ENCODE measurements at places on chromosomes 3 and 15.
A peak's percentile ranks its signal among the peaks of the same experiment; 100 is the strongest.

DNA sequence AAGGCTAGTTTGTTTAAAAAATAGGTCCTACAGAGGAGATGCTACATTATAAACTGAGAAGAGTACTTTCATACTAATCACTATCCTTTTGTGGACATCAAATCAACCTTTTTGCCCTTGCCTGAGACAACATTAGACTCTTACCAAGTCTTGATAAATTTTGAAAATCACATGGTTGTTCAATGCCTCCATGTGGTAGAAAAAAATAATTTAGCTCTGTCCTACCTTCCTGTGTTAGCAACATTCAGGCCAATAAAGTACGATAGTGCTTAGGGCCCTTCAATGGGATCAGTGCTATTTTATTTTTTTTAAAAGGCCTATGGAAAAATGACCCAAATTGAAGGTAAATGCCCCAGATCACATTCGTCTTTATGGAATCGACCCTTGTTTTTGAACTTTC lies 5.0 kb upstream of the UBE2E1 start:
- DNase-seq, result peak; percentile 55

- DNase-seq, result no peak
Measured at GRCh38 chr3:61058836-61059235, 192.4 kb downstream of the FHIT start.

DNA sequence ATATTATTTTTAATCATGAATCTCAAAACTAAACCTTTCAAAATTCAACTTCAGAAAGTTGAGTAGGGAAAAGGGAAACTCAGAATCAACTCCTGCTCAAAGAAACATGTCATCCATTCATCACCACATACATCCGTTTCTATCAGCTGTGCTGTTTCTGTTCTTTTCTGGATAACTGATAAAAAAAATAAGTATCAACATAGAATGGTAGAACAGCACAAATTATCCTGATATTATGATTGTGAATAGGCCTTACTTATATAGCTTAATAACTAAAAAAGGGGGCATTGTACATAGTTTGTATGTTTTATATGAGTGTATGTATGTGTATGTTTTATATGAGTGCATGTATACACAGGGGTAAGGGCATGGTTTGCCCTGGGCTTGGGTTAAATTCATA lies 3.1 kb downstream of the TM4SF1 start:
- no peak for DNase-seq

- no peak for DNase-seq
Measured at GRCh38 chr3:191260431-191261303, 61.6 kb downstream of the OSTN start.

DNA sequence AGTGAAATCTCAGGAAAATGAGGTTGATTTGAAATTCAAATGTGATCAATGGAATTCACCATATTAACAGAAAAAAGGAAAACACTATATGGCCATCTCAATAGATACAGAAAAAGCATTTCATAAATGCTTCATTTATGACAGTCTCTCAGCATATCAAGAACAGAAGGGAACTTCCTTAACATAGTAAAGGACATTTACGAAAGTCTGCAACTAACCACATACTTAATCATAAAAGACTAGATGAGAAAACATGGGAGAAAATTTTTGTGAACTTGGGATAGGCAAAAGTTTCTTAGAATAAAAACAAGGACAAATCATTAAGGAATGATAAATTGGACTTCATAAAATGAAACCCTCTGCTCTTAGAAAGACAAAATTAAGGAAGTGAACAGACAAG lies 24.7 kb upstream of the TIPARP start:
- no peak for DNase-seq

GRCh38 chr3:126456211-126456610 lies 19.5 kb downstream of the ZXDC start:
- DNase-seq, result no peak

DNA sequence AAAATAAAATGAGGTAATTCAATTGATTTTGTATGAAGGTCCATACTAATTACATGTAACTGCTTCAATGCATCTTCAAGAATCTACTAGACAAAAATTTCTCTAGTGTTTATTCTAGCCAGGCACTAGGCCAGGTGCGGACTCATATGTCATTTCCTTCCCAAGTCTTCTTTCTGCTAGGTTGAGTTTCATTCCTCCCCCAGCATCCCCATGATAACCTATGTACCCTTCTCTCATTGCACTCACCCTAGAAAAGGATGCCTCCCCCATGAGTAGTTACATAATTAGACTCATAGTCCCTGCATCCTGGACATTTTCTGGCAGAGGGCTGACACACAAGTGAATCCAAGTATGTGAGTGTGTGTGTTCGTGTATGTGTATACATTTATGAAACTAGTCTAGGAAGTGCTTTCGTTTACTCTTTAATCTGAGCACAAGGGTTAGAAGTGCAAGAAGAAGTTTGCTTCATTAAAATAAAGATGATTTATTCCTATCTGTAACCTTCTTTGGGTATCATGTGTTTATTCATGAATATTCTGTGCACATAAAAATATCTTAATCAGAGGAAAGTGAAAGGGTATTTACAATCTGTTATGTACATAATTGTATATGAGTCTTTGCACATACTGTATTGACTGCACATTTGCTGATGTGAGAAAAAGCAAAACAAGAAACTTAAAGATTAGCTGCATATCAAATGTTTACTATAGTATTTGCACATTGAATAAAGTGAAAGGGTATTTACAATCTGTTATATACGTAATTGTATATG lies 585.6 kb upstream of the ZNF717 start:
- no peak for DNase-seq

- DNase-seq, result peak; percentile 71
Measured at GRCh38 chr3:60304112-60304511, 947.1 kb downstream of the FHIT start.

DNA sequence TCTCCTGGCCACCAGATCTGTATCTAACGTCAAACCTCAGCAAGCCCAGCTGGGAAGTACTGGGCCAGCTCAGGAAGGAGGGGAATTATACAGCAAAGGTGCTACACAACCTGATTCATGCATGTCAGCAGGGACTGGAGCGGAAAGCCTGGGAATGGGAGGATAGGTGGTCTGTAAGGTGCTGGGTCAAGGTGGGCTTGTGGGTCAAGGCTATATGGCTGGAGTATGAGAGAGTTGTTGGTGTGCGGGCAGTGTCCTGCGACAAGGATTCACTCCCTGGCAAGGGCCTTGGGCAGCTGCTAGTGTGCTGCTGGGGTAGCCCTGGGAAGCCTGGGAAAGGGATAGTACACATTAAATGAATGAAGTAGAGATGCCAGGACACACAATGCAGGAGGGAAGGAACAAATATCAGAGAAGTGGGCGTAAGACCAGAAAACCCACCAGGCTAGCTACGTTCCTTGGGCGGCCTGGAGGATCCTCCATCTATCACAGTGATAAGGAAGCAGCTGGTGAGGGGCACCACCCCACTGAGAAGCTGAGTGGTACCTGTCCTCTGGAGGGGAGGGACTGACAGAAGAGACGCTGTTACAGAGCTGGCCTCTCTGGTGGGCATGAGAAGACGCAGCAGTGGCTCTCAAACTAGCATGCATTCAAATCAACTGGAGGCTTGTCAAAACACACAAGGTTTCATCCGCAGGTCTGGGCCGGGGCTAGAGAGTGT lies 8.5 kb upstream of the SYNM start:
- DNase-seq, result no peak

GRCh38 chr3:117661818-117662095 lies 952.2 kb downstream of the TUSC7 start:
- no peak for DNase-seq

DNA sequence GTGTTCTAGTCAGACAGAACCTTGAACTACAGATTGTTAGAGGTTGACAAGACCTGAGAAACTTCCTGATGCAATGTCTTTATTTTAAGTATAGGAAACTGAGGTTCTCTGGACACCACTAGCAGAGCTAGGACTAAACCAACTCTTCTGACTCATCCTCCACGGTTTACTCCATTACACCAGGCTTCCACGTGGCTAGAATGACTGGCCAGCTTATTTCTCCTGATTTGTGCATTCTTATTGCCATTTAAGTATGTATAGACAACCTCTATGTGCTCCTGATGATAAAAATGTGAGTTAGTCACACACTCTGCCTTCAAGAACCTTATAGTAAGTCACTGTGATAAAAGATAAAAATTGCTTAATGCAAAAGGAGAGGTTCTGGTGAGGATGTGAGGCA lies 182.7 kb downstream of the MEX3B start:
- DNase-seq, result peak; percentile 4

DNA sequence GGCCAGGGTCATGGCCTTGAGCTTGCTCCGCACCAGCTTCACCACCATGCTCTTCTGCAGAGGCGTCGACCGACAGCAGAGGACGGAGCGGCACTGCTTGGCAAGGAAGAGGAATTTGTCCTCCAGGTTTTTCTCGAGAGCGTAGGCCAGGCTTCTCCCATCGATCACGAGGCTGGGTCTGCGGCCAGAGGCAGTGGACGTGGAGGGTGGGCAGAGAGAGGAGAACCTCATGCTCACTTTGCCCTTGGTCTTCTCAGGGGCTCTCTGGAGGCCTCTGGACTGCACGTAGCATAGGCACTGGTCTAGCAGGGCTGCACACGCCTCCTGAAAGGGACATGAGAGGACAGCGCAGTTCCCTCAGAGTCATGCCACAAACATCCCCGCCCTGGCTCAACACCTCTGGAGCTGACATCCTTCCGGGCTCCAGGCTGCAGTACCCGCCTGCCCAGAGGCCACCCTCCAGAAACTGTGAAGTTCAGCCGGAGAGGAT lies 168.3 kb downstream of the ATP10A start:
- DNase-seq, result no peak

DNA sequence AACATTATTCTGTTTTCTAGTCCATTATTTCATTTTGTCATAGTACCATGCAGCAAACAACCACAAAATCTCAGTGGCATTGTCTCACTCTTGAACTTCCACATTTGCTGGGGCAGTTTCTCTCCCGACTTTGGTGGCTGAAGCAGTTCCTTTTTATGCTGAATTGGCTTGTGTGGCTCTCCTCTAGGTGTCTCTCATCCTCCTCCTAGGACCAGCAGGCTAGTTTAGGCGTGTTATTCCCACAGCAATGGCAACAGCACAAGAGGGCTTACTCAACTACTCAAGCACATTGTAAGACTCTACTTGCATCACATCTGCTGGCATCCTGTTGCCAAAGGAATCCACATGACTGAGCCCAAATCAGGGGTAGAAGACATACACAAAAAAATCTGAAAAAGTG lies 201.8 kb upstream of the KCNH8 start:
- no peak for DNase-seq

- DNase-seq, result no peak
Measured at GRCh38 chr3:104126463-104126862, 1240.2 kb upstream of the ALCAM start.

DNA sequence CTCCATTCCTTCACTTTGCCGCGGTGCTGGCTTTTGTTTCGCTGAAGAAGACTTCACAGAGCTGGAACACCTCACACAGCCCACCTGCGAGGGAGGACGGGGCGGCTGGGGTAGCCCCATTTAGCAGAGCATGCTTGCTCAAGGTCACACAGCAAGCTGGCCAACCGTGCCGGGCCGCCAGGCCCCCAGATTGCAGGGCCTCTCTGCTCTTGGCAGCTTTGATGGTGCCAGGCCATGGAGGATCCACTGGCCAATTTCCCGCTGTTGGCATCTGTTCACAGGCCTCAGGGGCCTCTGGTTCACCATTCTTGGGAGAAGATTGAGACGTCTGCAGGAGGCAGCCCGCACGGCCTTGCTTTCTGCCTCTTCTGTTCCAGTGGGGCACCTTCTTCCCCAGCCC lies 77.9 kb upstream of the LINGO1 start:
- no peak for DNase-seq

GRCh38 chr15:35852818-35853624 lies 307.1 kb upstream of the DPH6 start:
- peak; percentile 62 for DNase-seq

GRCh38 chr3:63142681-63143080 lies 135.4 kb upstream of the SYNPR start:
- DNase-seq, result no peak

GRCh38 chr3:66860771-66861170 lies 137.3 kb upstream of the KBTBD8 start:
- no peak for DNase-seq

GRCh38 chr3:132444383-132444782 lies 27.1 kb downstream of the DNAJC13 start:
- no peak for DNase-seq

DNA sequence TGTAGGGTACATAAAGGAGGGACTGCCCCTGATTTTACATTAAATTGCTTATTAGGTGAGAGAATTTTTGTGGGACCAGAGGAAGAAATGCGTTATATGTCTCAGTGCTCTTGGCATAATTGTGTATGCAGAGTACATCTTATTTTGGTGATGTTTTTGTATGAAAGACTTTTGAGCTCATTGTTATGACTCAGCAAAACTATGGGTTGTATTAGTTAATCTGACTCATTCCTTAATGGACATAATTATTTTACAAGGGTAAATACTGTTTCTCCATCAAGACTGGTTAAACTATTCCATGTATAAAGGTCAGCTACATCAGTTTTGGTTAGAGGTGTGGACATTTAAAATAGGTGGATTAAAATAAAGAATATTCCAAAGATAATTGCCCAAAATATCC lies 156.8 kb downstream of the ALCAM start:
- DNase-seq, result peak; percentile 75

DNA sequence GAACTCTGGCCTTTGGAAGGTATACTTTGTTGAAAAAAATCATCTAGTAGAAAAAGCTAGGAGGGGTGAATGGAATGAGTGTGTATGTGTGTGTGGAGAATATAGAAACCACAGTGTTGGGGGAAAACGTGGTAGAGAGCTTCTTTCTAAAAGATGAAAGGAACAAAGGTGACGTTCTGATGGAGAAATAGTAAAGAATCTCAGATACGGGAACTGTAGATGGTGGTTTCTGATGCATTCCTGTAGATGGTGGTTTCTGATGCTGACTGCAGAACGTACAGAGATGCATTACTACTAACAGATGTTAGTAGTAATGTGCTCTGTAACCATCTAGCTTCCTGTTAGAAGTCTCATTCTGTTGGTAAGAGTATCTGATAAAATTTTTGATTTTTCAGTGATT lies 60.2 kb downstream of the VPS8 start:
- DNase-seq, result no peak

DNA sequence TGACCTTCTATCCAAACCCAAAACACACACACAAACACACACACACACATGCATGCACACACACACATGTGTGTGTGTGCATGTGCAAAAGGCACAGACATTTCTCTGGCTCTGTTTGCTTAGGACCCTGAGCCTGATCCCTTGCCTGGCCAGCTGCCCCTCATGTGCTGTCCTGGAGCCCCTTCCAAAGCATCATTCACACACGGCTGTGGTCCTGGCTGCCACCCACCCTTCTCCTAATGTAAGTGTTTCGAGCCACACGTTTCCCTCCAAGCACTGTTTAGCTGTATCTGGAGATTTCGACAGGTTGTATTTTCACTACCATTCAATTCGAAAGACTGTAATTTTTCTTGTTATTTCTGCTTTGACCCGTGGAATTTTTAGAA lies 45.8 kb upstream of the KLF13 start:
- no peak for DNase-seq

DNA sequence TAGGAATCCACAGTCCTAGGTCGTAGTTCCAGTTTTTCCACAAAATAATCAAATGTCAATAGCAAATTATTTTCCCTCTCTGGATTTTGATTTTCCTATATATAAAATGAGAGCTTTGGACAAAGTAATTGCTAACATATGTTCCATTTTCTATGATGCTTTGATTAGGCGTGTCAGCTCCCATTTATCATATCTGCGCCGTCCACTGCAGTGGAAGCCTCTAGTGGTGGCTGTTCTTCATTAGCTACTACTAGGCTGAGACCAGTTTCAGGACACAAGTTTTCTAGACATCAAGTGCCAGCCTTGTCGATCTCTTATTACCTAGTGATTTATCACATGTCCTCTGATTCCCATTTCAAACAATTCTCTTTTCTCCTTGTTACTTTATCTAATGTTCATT lies 271.5 kb downstream of the TUSC7 start:
- no peak for DNase-seq

All from fibroblast of mammary gland (primary cell).